ENCODE measurements at places on chromosomes 3 and 15. TPM values are rescaled to one million over a fixed set of nuclear protein-coding genes. Genes with fewer than 3 reads are reported as not detected.

The CAPN3 gene
- 2.6 TPM for total RNA-seq

DNA sequence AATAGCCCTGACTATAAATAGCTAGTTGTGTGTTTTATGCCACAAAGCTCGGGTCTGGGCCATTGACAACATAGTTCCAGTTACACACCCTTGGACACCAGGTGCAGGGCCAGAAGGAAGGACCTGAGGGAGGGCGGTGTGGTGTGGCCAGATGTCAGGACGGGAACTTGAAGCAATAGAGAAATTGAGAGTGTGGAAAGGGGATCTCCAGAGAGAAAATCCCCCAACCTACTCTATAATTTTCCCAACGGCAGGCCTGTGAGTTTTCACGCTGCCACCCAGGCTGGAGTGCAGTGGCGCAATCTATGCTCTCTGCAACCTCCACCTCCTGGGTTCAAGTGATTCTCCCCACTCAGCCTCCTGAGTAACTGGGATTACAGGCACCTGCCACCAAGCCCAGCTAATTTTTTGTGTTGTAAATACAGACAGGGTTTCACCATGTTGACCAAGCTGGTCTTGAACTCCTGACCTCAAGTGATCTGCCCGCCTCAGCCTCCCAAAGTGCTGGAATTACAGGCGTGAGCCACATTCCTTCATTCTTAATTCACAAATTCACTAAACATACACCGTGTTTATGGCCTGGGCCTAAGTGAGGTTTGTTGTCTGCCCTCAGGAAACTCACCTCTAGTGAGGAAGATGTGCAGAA is 70.8 kb upstream of the KLF13 start:
- DNase-seq, result no peak

DNA sequence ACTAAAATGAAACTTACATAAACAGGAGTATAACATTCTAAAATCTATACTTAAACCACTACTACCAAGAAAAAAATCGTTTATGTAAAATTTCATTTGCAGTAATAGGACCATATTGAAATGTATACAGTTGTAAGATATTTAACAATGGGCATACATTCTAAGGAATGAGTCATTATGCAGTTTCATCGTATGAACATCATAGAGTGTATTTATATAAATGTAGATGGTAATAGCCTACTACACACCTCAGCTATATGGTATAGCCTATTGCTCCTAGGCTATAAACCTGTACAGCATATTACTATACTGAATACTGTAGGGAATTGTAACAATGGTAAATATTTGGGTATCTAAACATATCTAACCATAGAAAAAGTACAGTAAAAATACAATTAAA is 79.5 kb downstream of the DPH6 start:
- DNase-seq, result no peak

GRCh38 chr3:177195242-177195991 is 1.9 kb downstream of the TBL1XR1 start:
- DNase-seq, result peak; percentile 57

All from fibroblast of villous mesenchyme (primary cell).